GM12864 (cell line): ENCODE measurements at places on chromosomes 6 and 20.

GRCh38 chr6:45507186-45507585 is 129.5 kb upstream of the SUPT3H start:
- DNase-seq, result no peak

DNA sequence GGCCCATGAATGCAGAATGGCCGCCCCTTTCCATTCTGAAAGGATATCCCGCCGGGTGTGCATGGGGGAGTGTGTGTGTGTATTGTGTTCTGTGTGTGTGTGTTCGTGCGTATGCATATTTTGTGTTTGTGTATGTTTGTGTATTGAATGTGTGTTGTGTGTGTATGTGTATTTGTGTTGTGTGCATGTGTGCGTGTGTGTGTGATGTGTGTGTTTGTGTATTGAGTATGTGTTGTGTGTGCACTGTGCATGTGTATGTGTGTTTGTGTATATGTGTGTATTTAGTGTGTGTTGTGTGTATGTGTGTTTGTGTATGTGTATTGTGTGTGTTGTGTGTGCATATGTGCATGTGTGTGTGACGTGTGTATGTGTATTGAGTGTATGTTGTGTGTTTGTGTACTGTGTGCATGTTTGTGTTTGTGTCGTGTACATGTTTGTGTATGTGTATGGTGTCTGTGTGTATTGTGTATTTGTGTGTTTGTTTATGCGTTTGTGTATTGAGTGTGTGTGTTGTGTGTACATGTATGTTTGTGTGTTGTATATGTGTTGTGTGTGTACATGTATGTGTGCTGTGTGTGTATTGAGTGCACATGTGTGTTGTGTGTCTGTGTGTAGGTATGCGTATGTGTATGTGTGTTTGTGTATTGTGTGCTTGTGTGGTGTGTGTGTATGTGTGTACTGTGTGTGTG is 226.3 kb downstream of the TAF4 start:
- no peak for DNase-seq

DNA sequence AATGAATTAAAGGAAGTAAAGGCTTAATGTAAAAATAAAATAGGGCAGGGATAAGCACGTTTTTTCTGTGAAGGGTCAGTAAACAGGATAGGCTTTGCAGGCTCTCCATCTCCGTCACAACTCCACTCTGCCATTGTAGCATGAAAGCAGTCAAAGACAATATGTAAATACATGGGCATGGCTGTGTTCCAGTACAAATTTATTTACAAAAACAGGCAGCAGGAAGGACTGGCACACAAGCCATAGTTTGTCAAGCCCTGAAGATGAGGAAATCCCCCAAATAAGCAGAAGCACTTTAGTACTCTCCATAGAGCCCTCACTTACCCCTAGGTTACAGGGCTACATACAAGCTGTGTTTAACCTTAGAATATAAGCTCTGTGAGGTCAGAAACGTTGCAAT is 8.9 kb upstream of the FBXO9 start:
- DNase-seq, result no peak

DNA sequence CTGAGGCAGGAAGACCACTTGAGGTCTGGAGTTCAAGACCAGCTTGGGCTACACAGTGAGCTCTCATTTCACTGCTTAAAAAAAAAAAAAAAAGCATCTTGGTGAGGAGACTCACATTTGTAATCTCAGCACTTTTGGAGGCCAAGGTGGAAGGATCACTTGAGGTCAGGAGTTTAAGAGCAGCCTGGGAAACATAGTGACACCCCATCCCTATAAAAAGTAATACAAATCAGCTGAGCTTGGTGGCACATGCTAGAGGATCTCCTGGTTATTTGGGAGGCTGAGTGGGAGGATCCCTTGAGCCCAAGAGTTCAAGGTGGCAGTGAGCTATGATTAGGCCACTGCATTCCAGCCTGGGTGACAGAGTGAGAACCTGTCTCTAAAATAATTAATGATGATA is 29.4 kb upstream of the SYNCRIP start:
- no peak for DNase-seq

- DNase-seq, result no peak
These were observed 81.3 kb upstream of the CD93 start for GRCh38 chr20:23167431-23167830.

DNA sequence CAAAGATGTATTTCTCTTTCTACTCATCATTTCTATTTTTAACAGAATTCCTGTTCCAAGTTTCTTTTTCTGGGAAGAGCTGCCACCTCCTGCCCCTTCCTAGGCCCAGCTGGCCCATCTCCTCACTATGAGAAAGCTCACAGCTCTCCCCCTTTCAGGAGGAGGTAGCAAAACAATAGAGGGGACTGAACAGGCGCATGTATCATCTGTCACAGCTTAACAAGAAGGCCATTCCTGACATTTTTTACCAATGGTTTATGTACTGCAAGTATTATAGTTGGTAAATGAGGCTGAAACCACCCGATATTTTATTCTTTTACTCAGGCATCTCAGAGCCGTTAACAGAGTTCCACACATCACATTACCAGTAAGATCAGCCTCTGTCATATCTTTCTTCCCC is 103.7 kb upstream of the MTHFD1L start:
- no peak for DNase-seq

GRCh38 chr20:7742479-7742878 is 197.8 kb downstream of the HAO1 start:
- DNase-seq, result no peak

GRCh38 chr6:167129159-167129558 is 6.3 kb downstream of the CCR6 start:
- no peak for DNase-seq

DNA sequence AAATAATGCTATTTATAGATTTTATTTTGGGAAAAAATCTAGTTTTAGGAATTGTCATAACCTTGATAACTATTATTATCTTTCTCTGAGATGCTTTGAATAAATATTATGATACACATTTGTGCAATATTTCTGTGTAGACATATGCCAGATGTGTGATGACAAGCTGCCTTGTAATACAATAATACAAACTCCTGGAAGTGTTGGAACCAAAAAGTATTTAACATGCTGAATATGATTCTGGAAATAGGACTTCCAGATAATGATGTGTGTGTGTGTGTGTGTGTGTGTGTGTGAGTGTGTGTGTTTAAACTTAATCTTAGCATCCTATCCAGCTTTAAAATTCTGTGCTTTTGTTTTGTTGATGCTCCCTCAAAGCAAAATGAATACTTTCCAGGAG is 233.6 kb downstream of the ADGRB3 start:
- DNase-seq, result no peak

- no peak for DNase-seq
These were observed 107.2 kb downstream of the CDH4 start for GRCh38 chr20:61359254-61359653.

- DNase-seq, result no peak
These were observed 139.5 kb upstream of the TCF21 start for GRCh38 chr6:133749427-133749826.

DNA sequence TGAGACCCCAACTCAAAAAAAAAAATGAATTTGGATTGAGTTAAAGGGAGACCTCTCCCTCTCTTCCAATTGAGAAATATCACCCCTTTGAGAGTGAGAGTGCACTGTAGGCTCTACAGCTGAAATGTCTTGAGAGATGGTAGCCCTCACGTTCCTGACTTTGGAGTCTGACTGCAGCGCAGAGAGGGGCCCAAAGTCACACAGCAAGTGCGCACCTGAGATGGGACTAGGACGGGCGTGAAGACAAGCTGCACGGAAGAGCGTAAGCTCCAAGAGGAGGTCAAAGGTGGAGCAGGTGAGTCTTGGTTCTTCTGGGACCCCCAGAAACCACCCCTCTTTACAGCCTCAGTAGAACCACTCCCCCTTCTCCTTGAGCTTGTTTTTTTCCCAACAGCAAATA is 643 bp downstream of the SLA2 start:
- no peak for DNase-seq

GRCh38 chr20:54172856-54173652 is 732 bp downstream of the CYP24A1 start:
- no peak for DNase-seq

DNA sequence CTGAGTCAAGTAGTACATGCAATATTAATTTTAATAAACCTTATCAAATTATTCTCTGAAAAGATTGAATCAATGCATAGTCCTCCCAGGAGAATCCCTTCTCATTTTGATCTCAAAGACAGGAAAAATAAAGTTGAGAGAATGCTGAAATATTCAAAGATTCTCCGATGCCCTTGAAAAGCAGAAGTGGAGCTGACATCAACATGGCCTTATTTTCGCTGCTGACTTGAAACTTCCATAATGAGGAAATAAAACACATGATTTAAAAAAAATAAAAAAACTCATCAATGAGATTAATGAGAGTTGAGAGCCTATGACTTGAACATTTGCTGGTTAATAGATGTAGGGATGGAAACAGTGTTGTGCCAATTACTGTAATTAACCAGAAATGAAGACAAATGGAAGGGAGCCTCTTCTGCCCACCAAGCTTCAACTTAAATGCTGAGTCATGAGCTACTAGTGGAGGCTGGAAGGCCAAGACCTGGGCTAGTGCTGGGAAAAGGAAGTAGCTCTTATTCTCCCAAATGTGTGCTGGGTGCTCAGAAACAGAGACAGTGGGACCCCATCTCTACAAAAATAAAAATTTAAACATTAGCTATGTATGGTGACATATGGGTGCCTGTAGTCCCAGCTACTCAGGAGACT is 139.9 kb downstream of the BFSP1 start:
- no peak for DNase-seq

- no peak for DNase-seq
These were observed 4.6 kb downstream of the MAP3K4 start for GRCh38 chr6:160996131-160996601.

- DNase-seq, result no peak
These were observed 89.0 kb upstream of the CEP85L start for GRCh38 chr6:118740372-118740771.

- no peak for DNase-seq
These were observed 207.8 kb downstream of the WDR27 start for GRCh38 chr6:169494038-169494437.

DNA sequence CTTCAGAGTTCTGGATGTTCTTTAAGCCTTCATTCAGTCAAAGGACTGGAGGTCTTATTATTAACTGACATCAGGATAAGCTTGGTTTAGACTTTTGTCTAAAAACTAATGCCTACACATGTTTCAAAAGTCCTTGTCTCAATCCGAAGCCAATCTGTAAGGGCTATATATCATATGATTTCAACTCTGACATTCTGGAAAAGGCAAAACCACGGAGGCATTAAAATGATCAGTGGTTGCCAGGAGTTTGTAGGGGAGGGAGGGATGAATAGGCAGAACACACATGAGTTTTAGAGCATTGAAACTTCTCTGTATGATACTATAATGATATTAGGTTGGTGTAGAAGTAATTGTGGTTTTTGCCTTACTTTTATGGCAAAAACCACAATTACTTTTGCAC is 1285.8 kb upstream of the CITED2 start:
- no peak for DNase-seq

- DNase-seq, result peak; percentile 66
These were observed 7.9 kb downstream of the EXOC2 start for GRCh38 chr6:684831-685636.

DNA sequence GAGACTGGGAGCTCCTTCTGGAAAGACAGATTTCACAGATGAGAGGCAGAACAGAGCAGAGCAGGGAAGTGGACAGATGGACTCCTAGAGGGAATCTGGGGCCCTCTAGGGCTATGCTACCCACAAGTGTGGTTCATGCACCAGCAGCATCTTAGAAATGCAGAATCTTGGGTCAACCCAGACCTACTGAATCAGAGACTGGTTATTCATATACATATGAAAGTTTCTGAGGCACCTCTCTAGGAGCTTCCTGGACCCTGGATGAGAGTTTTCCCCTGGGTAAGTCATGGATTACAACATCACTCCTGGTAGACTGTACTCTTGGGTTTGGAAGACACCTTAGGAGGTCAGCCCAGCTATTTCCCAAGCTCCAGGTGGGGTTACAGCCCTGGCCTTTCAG is 55.4 kb upstream of the SAYSD1 start:
- DNase-seq, result no peak

DNA sequence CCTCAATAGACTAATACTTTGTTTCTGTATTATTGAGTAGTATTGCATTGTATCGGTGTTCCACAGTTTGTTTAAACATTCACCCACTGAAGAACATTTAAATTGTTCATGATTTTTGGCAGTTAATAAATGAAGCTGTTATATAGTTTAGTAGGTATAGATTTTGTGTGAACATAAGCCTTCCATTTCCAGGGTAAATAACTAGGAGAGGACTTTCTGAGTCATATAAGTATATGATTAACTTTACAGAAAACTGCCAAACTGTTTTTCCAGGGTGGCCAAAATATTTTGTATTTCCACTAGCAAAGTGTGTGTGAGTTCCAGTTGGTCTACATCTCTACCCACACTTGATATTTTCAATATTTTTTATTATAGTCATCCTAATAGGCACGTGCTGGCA is 70.0 kb upstream of the MLIP start:
- DNase-seq, result no peak

DNA sequence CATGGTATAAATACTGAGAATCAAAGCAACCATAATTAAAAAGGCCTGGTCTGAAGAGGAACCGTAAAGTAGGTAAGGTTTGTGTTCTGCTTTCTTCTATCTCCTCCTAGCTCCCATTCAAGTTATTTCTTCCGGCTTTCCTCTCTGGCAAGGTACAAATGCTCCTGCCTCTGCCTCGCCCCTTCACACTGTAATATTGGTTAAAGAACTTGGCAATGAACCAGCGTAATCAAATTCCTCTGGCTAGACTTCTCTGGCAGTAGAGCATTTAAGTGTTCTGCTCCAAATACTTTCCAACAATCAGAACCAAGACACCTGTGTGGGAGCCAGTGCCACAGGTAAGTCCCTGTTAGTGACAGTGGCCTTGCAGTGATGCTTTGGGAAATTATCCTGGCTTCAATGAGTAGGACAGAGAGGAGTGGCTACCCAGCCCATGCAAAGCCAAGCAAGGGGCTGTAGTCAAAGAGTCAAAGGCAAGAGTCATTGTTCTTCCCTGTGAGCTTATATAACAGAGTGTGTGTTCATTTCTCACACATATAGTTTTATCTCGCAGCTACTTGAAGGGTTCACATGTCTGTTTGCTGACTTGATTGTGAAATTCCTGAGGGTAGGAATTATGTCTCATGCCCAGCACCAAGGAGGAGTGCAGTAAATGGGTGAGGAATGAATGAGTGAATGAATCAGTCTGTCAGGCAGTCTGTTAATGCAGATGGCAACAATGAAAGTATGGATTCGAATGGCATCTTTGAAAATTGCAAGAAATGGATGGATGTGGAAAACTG is 329.3 kb downstream of the NRN1 start:
- no peak for DNase-seq

DNA sequence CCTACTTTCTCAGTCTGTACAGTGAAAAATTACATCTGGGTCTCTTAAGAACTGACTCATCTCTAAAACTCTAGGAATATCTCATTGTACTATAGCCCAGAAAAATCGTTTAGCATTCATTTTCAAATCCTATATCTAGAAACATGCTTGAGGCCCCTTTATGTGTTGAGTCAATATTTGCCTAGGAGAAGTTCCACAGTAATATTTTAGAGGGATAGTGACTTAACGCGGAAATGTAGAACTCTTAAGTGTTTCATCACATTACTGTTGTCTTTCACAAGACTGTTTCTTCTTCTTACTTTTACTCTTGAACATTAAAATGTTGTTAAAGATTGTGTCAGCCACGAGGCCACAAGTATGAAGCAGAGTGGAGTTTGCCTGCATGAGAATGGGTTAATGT is 23.0 kb upstream of the MYLIP start:
- no peak for DNase-seq
